ENCODE measurements at places on chromosomes 2 and 18.

- DNase-seq = no peak
Observed at GRCh38 chr2:152005607-152006006, 93.2 kb downstream of the CACNB4 start.

DNA sequence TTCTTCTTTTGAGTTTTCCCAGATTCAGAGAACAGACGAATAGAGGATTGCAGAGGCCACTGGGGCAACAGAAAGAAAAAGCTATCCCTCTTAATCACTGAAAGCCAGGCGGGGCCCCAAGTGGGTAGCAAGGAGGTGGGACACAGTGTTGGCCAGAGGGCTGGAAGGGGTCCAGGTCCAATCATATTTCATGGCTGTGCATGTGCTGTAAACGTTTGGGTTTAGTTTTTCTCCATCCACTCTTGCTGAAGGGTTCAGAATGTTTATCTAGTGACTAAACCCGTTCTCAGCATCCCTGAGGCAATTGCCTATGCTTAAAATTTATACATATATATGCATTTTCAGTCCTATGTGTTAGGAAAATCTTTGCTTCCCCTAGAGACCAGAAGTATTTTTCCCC lies 99.4 kb upstream of the EPHA4 start:
- DNase-seq = no peak

DNA sequence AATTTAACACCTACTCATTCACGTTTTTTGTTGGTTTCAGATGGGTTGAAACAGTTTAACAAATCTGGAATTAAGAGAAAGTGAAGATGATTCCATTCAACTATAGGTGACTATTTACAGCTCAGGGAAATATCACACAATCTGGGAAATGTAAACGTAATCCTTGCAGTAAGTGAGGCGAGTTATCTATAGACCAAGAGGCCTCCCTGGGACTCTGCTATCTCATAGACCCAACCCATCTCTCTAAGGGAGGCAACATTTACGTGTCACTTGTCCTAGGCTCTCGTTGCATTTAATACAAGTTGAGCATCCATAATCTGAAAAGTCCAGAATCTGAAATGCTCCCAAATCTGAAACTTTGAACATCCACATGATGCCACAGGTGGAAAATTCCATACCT lies 2.0 kb upstream of the MOB4 start:
- DNase-seq = no peak

DNA sequence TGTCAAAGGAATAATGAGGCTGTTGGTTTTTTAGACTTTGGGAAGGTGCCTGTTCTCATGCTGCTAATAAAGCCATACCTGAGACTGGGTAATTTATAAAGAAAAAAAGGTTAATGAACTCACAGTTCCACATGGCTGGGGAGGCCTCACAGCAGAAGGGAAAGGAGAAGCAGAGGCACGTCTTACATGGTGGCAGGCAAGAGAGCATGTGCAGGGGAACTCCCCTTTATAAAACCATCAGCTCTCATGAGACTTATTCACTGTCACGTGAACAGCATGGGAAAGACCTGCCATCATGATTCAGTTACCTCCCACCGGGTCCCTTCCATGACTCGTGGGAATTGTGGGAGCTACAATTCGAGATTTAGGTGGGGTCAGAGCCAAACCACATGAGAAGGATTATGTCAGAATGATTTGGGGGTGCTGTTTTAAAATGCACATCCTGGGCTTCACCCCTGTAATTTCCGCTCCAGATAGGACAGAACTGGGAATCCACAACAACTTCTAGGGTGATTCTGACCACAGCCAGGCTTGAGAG lies 37.8 kb downstream of the TCF7L1 start:
- DNase-seq = no peak

GRCh38 chr18:78920456-78921138 lies 59.0 kb upstream of the SALL3 start:
- no peak for DNase-seq

GRCh38 chr2:128799284-128799552 lies 480.6 kb upstream of the HS6ST1 start:
- DNase-seq = no peak

DNA sequence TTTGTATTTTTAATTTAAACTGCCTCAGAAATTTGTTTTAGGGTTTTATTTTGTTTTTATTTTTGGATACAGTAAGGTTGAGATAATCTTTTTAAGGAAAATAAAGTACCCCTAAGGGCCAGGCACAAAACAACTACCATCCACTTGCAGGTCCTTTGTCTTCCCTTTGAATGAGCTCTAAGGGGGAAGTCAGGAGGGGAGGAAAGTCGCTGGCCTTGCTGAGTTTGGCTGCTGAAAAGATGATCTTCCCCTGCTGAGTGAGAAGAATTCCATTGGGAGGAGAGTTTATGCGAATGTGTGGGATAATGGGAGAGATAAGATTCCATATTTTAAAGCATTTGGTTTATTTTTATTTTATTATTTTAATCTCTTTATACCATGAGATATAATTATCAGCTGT lies 100.7 kb downstream of the ARHGAP15 start:
- no peak for DNase-seq

GRCh38 chr18:74336656-74337055 lies 21.0 kb downstream of the C18orf63 start:
- DNase-seq = no peak

GRCh38 chr18:10872304-10872703 lies 277.1 kb downstream of the PIEZO2 start:
- DNase-seq = peak; percentile 79
